ENCODE measurements at places on chromosomes 5 and 9. TPM values are rescaled to one million over a fixed set of nuclear protein-coding genes. Genes with fewer than 3 reads are reported as not detected.

The DNM1 gene
- total RNA-seq = 78.9 TPM

The ZCCHC9 gene
- total RNA-seq = 31.5 TPM

The IFNA7 gene
- not detected for total RNA-seq

The ATP10B gene
- not detected for total RNA-seq

The SOX30 gene
- total RNA-seq = not detected

The CXCL14 gene
- total RNA-seq = 0.27 TPM

The PCDHGA10 gene
- not detected for total RNA-seq

The OR1N2 gene
- not detected for total RNA-seq

The GALT gene
- 17.7 TPM for total RNA-seq
